ENCODE measurements at places on chromosomes 7 and 10. TPM values are rescaled to one million over a fixed set of nuclear protein-coding genes. Genes with fewer than 3 reads are reported as not detected.

GNAT3 gene
- not detected for polyA plus RNA-seq

SPDYE9 gene
- polyA plus RNA-seq: 0.16 TPM

EVX1 gene
- not detected for polyA plus RNA-seq

CPA2 gene
- polyA plus RNA-seq: not detected

TBX20 gene
- polyA plus RNA-seq: not detected

SEMA3E gene
- not detected for polyA plus RNA-seq

TMEM229A gene
- polyA plus RNA-seq: not detected

KLLN gene
- polyA plus RNA-seq: 0.39 TPM

ODAD2 gene
- polyA plus RNA-seq: not detected
